T-helper 1 cell (primary cell): ENCODE measurements at places on chromosomes 5 and 9.

DNA sequence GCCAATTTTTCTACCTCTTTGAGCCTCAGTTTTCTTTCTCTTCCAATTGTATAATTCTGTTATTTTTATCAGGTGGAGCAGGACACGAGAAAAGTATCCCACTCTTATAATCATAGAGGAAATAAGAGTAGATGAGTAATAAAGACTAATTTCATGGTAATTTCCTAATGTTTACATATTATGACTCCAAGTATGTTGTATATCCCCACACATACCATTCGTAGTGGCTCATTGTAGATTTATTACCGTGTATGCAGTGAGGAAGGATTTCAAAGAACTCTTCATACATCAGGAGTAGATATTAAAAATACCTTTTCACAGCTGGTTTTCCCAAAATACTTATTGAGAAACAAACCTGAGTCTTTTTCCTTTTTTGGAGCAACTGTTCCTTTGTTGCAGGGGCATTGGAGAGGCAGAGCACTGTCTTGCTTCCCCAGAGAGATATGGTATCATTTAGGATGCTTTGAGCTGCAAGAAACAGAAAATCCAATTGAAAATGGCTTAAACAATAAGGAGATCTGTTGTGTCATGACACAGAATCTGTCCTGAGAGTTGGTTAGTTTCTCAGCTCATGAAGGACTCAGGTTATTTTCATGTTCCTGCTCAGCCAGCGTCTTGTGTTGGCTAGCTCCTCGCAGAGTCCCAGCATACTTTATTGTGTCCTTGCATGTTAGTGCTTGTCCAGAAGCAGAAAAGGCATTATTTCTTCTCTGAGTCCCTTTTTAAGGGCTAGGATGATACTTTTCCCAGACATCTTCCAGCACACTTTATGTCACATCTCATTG is 291.2 kb downstream of the ARHGAP26 start:
- DNase-seq, result no peak

DNA sequence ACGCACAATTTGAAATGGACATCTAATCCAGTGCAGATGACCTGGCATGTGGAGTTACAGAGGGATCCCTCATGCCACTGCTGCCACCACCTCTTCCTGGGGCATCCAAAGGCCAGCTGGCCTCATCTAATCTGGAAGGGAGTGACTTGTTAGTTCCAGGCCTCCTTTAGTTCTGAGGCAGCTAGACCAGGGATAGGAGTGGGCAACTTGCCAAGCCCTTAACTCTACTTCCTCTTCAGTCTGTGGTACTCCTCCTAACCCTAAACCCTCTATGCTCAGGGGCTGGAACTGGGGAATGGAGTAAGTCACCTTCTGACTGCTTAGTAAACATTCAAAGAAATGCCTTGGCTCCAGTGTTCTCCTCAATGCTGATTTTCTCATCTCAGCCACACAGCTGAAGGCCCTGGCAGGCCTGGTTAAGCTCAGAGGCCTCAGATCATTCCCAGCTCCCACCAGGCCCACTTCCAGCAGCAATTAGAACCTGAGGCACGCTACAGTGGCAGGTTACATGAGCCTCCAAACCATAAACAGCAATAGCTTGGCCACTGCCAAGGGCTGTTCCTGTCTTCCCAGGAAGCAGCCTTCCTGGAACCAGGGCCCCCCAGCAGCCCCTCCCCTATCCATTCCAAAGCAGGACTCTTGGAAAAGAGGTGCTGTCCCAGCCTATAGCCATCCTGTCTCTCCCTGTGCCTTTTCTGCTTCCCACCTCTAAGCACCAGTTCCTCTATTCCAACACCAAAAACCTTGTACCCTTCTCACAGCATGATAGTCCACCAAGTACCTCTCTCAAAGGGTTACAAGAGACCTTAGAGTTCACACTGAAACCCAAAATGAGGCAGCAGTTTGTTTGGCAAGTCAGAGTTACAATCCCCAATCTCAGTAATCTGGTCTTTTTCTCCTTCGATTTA is 2.0 kb downstream of the EIF4EBP3 start:
- DNase-seq, result no peak

GRCh38 chr5:5767286-5767928 is 344.9 kb downstream of the ICE1 start:
- DNase-seq, result no peak

- no peak for DNase-seq
Observed at GRCh38 chr5:177968661-177969211, 27.3 kb downstream of the PROP1 start.

DNA sequence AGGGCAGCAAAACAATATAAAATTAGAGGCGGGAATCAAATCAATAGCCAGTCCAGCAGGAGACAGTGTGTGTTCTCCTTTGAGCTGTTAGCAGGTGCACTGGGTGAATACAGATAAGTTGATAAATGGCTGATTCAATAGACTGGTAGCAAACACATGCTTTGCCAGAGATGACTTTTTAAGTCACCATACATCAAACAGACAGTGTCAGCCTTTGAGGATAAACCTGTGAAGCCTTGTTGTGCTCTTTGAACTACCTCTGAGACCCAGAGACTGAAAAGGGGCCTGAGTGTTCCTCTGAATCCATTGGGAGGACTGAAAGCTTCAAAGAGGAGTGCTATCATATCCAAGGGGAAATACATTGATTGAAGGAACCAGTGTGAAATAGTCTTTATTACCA is 301.9 kb downstream of the RASEF start:
- DNase-seq, result no peak

GRCh38 chr5:73822278-73822988 is 196.4 kb downstream of the ARHGEF28 start:
- no peak for DNase-seq

DNA sequence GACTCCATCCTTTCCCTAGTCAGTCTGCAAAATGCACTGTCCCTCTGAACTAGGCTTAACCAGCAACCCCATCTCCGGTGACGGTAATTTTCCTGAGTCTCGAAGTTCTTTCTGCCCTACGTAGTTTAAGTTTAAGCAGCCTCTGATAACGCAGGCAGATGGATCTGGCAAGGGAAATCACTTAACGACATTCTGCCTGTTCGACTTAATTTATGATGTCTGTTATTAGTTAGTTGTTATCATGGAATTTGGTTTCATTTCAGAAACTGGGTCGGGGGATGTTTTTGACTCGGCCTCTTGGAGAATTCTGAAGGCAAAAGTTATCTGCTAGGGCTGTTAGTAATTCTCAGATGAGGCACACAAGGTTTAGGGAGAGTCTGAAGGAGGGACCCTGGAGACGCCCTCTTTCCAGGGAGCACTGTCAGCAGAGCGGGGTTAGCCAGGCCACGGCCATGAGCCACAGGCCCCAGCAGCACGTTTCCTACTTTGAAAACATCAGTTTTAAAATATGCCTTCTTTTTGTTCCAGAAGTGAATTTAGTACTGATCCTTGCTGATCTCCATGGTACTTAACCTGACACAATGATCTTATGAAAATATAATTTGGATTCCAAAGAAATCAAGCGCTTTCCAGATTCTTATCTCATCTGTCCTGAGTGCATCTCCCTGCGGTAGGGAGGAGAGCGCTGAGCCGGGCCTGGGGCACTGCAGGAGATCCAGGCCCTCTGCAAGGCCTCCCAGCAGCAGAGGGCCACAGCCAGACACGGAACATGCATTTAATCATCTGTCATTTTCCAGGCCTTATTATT is 171.0 kb upstream of the OTULINL start:
- no peak for DNase-seq

GRCh38 chr5:52132053-52132452 is 655.7 kb upstream of the ITGA1 start:
- DNase-seq, result no peak

DNA sequence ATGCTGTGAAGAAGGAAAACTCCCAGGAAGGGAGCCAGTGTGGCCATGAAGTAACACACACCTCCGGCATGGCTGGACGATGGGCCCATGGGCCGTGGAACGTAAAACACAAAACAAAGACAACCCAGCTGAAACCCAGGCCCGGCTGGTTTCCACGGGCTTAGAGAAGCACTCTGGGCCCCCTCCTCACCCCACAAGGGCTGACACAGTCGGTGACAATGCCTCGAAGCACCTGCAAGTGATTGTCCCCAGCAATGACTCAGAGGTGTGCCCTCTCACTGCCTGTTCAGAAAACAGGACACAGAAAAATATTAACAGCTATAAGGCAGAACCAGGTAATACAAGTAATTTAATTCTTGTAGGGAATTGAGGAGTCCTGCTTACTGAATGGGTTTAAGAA is 135.3 kb downstream of the ROR2 start:
- DNase-seq, result no peak

GRCh38 chr5:104706600-104706999 is 1144.0 kb upstream of the NUDT12 start:
- DNase-seq, result no peak

GRCh38 chr5:171481571-171482433 is 62.4 kb downstream of the FGF18 start:
- no peak for DNase-seq

DNA sequence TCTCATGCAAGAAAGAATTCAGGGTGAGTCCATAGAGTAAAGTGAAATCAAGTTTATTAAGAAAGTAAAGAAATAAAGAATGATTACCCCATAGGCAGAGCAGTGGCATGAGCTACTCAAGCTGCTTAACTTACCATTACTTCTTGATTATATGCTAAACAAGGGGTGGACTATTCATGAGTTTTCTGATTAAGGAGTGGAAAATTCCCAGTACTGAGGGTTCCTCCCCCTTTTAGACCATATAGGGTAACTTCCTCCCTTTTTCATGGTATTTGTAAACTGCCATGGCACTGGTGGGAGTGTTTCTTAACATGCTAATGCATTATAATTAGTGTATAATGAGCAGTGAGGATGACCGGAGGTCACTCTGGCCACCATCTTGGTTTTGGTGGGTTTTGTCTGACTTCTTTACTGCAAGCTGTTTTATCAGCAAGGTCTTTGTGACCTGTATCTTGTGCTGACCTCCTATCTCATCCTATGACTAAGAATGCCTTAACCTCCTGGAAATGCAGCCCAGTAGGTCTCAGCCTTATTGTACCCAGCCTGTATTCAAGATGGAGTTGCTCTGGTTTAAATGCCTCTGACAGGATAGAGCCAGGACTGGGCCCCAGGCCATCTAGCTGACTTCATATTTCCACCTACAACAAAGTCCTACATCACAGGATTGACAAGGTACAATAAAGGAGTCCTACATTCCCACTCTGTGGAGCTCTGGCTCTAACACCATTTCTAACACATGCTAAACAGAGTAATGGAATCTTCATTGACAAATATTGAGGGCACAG is 186.7 kb downstream of the NXNL2 start:
- no peak for DNase-seq

- DNase-seq, result no peak
Observed at GRCh38 chr5:125179612-125180011, 433.2 kb upstream of the ZNF608 start.

GRCh38 chr9:95499847-95500246 is 16.9 kb downstream of the PTCH1 start:
- no peak for DNase-seq

GRCh38 chr9:98970532-98971041 is 26.9 kb downstream of the COL15A1 start:
- DNase-seq, result no peak

DNA sequence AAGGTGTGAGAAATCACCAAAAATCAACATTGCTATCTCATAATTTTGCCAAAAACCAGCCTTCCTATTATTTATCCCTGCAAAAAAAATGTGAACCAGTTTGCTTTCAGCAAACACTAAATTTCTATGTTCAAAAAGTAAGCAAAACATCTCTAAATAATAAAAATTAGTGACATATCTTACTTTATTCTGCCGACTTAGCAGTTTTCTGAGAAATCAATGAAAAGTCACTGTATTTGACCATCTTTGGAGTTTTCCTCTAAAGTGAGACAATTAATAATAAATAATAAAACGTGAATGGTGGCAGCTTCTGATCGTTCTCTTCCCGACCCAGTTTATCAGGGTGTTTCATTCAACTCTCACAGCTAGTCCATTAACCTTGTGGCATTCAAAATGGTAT is 158.6 kb upstream of the TARS1 start:
- no peak for DNase-seq
